B cell (primary cell): ENCODE measurements at places on chromosomes 6 and 20. TPM values are rescaled to one million over a fixed set of nuclear protein-coding genes. Genes with fewer than 3 reads are reported as not detected.

Gene C6orf132
- 0.05 TPM in 1 of 2 replicates, not detected in the other for total RNA-seq

Gene PBOV1
- total RNA-seq: not detected in 2 replicates

Gene COL9A1
- total RNA-seq: not detected in 2 replicates

Gene TNF
- 22.2 and 22.6 TPM in 2 replicates for total RNA-seq

Gene REM1
- total RNA-seq: not detected in 2 replicates

Gene SLC26A8
- not detected in 2 replicates for total RNA-seq

DNA sequence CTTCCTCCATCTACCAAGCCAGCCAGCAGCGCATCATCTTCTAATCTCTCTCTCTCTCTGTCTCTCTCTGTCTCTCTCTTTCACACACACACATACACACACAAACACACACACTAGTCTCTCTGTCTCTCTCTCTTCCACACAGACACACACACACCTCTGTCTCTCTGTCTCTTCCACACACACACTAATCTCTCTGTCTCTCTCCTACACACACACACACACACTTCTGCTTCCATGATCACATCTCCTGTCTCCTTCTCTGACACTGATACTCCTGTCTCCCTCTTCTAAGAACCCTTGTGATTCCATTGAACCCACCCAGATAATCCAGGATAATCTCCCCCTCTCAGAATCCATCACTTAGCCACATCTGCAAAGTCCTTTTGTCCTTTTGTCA is 181.3 kb downstream of the NFATC2 start:
- DNase-seq: no peak

GRCh38 chr20:3106658-3107463 is 22.3 kb upstream of the AVP start:
- DNase-seq: no peak

GRCh38 chr6:46706464-46706863 is 18.8 kb downstream of the TDRD6 start:
- DNase-seq: no peak

- DNase-seq: no peak
Observed at GRCh38 chr6:85792254-85792653, 149.6 kb upstream of the SYNCRIP start.

- peak; percentile 93 for DNase-seq
Observed at GRCh38 chr6:111406200-111406721, 76.8 kb downstream of the REV3L start.
